Endothelial cell of umbilical vein (primary cell): ENCODE measurements at places on chromosomes 4 and X. TPM values are rescaled to one million over a fixed set of nuclear protein-coding genes. Genes with fewer than 3 reads are reported as not detected.

The BEX1 gene
- 0.14 and 0.19 TPM in 2 replicates for polyA plus RNA-seq

The LUZP4 gene
- not detected in 2 replicates for polyA plus RNA-seq

The USP46 gene
- 3.8 and 5.2 TPM in 2 replicates for polyA plus RNA-seq

The ADH6 gene
- not detected in 2 replicates for polyA plus RNA-seq

The TKTL1 gene
- polyA plus RNA-seq = 0.03 TPM in 1 of 2 replicates, not detected in the other
